Activated naive CD8-positive, alpha-beta T cell treated with anti-CD3 and anti-CD28 coated beads, Interleukin-2, amount 50 U/mL, for 24 hours (primary cell): ENCODE measurements at places on chromosomes 5 and 9.

- no peak for DNase-seq
Measured at GRCh38 chr5:128966846-128967245, 1.6 kb downstream of the SLC27A6 start.

DNA sequence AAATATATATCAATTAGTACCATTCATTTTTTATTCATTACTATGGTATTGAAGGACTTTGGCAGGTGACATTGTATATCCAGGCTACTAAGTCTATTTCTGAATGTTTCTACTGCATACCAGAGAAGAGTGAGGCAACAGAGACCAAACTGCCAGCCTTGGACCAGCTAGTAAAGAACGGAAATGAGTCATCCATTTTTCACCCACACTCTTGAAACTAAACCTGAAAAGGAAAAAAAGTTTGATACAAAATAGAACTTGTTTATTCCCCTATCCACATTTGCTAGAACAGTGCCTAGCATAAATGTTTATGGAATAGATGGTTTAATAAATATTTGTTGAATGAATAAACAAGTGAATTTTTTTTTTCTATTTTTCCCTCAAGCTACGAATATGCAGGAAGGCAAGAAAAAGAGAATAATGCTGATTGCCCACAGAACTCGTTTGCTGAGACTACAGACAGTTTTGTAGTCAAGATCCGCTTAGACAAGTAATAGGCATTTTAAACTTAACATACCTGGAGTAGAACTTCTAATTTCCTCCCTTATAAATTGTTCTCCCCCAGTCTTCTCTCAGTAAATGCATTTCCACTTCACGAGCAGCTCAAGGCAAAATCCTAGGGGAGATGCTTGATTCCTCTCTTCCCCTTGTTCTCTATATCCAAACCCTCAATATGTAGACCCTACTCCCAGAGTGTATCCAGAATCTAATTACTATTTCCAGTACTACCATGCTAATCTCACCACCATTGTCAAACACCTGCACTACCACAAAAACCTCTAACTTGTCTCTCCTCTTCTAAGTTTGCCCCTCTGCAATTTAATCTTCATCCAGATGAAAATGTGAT lies 146.2 kb upstream of the RASA1 start:
- no peak for DNase-seq

DNA sequence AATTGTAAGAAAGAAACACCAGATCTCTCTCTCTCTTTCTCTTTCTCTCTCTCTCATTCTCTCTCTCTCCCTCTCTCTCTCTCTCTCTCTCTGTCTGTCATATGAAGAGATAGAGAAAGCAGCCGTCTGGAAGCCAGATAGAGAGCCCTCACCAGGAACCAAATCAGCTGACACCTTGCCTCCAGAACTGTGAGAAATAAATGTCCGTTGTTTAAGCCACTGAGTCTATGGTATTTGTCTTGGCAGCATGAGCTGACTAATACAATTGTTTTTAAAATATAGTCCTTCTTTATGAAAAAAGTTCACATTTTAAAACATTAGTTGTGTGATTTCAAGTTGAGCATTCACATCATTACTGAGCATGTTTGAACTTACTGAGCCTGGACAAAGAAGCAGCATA lies 275.6 kb downstream of the CETN3 start:
- DNase-seq, result no peak

DNA sequence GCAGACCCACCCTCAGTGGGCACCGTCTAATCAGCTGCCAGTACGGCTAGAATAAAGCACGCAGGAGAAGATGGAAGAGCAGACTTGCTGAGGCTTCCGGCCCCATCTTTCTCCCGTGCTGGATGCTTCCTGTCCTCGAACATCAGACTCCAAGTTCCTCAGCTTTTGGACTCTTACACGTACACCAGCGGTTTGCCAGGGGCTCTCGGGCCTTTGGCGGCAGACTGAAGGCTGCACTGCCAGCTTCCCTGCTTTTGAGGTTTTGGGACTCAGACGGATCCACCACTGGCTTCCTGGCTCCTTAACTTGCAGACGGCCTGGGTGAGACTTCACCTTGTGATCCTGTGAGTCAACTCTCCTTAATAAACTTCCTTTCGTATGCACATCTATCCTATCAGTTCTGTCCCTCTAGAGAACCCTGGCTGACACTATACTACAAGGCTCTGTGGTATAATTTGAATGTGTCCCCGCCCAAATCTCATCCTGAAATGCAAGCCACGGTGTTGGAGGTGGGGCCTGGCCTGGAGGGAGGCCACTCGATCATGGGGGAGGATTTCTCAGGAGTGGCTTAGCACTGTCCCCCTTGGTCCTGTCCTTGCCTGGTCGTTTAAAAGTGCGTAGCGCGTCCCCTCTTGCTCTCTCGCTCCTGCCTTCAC lies 31.1 kb upstream of the NRARP start:
- DNase-seq, result no peak

- DNase-seq, result no peak
Measured at GRCh38 chr9:120538339-120538738, 41.6 kb downstream of the CDK5RAP2 start.
